ENCODE measurements at places on chromosomes 6 and 20.

GRCh38 chr6:1705183-1705582, 95.5 kb downstream of the FOXC1 start:
- no peak for DNase-seq

DNA sequence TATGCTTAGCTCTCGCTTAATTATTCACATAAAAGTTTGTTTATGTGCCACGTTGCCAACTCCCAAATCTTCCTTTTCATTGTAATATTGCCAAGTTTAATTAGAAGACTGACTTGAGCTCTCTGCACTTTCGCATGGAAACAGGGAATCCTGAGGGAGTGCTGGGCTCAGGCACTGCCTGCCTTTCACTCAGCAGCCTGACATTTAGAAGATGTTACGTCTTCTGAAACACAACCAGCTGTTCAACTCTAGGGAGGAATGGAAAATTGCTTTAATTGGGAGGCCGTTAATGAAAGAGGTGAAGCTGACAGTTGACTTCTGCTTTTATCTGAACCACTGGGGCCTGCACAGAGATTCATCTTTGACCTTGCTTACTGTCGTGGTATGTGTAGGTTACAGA, 77.4 kb upstream of the MTHFD1L start:
- no peak for DNase-seq

GRCh38 chr6:2582268-2582667, 168.5 kb downstream of the MYLK4 start:
- no peak for DNase-seq

DNA sequence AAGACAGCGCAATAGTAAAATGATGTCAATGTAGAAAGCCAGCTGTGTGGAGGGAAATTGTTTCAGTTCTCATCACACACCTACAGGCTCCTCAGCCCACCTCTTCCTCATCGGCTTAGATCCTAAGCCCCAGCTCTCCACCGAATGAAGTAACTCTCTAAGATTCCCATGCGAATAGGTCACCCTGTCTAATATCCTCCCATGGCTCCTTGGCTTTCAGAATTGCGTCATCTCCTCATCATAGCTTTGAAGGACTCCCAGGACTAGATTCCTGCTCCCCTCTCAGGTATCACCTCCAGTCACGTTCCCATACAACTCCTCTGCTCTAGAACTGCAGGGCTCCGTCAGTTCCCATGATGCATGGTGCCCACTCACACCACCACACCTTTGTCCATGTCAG, 16.2 kb upstream of the SLC22A16 start:
- no peak for DNase-seq

- no peak for DNase-seq
These were observed 36.2 kb downstream of the STX7 start for GRCh38 chr6:132476688-132477087.

GRCh38 chr20:13554076-13554475, 84.7 kb downstream of the TASP1 start:
- no peak for DNase-seq

DNA sequence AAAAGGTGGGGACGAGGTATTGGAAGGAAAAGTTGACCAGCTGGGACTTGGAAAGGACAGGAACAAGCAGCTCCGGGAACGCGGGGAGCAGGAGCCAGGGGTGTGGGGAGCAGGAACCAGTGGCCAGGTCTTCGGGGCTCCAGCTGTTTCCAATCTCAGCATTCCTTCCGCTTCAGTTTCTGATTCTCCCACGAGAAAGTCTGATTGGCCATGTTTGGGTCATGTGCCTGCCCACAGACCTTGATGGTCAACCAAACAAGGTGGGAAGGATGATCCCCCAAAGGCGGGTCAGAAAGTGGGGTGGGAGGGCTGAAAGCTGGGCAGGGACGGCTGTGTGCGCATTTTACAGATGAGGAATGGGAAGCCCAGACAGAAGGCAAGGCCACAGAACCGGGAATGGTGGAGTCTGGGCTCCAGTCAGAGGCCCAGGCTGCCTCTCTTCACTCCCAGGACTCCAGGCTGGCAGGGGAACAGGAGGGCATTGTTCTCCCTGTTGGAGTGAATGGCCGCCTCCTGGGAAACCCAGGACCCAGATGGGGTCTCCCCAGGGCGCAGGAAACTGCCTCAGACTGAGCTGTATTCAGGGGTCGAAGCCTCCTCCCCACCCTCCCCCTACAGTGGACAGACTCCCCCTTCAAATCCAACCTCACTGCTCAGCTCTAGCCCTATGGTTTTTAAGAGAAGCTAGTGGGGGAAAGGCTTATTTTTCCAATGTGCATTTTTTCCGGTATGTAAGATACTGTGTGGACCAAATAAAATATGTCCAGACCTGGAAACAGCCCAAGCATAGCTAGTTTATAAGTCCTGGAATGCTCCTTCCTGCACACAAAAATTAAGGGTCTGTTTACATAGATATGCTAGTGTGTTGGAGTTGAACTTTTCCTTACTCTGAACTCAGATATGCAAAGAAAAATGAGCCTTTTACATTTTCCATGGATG, 12.2 kb upstream of the PTGIS start:
- DNase-seq, result no peak

DNA sequence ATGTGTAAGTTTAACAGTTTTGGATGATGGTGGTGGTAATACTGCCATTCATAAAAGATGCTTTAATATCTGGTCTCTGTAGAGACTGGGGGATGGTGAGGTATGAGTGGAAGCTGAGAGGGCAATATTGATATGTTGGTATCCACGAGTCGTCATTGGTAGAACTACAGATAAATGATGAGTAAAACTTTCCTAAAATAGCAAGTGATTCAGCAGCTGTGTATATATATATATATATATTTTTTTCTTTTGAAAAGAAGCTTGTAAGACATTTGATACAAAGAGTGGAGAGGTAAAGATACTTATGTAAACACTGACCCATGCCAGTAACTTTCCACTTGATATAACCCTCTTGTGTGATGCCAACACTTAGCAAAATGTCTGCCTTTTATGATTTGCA, 41.7 kb upstream of the CITED2 start:
- DNase-seq, result no peak

- DNase-seq, result no peak
These were observed 141.6 kb upstream of the RREB1 start for GRCh38 chr6:6966127-6966526.

- DNase-seq, result no peak
These were observed 98.3 kb upstream of the PDE7B start for GRCh38 chr6:135753196-135753595.

DNA sequence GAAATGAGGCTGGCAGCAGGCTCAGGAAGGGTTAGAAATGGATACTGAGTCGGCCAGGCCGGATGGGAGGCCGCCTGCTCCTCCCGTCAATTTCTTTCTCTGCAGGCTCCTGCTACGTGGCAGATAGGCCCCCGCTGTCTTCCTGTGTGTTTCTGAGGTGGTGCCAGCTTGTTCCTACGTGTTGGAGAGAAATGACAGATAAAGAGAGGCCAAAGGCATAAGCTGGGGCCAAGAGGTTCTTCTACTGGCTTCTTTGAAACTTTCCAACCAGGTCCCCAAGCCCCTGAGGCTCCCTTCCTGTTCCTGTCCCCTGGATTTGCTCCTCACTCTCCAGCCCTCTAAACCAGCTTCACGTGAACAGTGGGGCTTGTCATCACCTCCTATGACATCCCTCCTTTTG, 76.8 kb downstream of the TCP11 start:
- DNase-seq, result no peak

DNA sequence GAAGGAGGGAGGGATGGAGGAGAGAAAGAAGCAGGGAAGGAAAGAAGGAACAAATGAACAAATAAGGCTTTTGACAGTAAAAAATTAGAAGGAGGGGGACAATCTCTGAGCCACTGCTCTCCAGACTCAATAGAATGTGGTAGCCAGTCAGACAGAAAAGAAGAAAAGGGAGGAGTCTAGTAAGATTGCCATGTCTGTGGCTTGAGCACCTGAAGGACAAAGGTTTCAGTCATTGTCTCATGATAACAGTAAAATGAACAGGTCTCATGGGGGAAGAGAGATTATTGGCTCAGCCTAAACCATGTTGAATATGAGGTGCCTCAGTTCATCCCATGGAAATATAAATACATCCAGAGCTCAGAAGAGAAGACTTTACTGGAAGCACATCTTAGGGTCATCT, 14.0 kb upstream of the LOC128125822 start:
- no peak for DNase-seq

DNA sequence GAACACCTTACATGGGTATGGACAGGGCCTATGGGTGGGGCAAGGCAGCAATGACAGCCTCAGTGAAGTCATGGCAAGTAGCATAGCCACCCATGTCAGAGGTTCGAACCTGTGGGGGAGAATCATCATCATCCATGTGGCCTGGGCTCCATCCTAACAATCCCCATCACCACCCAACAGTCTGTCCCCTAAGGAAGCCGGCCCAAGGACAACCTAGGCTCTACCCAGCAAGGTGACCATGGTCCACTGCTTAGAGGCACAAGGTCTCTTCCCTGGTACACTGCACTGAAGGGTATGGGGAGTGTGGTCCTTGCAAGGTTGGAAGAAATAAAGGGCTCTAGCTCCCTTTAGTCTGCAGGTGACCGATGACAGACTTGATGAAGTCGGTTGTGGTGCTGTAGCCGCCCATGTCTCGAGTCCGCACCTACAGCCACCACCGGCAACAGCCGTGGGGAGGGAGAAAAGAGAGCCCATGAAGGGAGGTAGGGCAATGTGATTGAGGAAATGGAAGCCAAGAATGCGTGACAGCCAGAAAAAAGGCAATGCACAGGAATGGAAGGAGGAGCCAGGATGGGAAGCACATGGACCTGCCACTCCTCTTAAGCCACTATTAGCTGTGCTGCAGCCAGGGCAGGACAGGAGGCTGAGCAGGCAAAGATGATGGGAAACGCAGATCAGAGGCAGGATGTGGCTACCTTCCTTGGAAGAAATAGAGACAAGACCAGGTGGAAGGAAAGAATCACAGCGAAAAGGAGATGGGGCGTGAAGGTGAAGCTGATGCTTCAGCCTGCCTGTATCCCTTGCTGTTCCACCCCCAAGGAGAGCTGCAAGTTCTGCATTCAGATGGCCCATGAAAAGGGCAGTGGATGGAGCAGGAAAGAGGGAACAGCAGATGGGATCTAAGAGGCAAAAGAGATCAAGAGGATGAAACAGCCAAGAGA, 5.3 kb downstream of the IDH3B start:
- no peak for DNase-seq

DNA sequence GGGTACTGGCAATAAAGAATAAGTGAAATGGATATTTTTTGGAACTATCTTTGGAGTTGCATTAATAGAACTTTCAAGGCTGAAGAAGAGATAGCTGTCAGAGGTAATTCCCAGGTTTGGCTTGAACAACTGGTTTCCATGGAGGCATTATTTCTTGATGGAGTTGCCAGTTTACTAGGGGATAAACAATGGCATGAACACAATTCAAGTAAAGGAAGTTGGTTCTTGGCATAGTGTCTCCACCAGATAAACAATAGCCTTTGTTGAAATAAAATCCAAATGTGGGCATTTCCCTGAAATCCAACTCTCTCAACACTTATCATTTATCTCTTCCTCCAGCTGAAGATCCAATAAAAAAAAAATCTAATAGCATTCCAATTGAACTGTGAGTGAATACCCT, 454.9 kb downstream of the C6orf118 start:
- no peak for DNase-seq

DNA sequence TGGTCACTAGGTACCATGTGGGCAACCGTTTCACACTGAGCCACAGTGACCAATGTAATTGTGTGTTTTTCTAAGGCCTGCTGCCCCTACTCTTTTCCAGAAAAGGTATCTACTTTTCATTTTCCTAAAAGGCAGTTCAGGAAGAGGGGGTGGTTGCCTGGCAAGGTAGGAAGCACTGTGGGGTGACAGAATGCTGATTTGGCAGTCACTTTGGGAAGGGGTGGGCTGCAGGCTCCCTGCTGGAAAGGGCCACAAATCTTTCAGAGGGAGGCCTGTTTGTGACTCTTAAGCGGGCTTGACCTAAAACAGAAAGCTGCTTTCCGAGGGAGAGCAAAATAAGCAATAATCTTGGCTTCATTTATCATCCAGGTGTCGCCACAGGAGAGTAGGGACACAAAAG, 5.2 kb upstream of the NNAT start:
- DNase-seq, result no peak

- DNase-seq, result peak; percentile 12
These were observed 52.3 kb downstream of the MOCS1 start for GRCh38 chr6:39881851-39882530.

GRCh38 chr6:128725271-128726233, 157.4 kb upstream of the LAMA2 start:
- DNase-seq, result peak; percentile 48

DNA sequence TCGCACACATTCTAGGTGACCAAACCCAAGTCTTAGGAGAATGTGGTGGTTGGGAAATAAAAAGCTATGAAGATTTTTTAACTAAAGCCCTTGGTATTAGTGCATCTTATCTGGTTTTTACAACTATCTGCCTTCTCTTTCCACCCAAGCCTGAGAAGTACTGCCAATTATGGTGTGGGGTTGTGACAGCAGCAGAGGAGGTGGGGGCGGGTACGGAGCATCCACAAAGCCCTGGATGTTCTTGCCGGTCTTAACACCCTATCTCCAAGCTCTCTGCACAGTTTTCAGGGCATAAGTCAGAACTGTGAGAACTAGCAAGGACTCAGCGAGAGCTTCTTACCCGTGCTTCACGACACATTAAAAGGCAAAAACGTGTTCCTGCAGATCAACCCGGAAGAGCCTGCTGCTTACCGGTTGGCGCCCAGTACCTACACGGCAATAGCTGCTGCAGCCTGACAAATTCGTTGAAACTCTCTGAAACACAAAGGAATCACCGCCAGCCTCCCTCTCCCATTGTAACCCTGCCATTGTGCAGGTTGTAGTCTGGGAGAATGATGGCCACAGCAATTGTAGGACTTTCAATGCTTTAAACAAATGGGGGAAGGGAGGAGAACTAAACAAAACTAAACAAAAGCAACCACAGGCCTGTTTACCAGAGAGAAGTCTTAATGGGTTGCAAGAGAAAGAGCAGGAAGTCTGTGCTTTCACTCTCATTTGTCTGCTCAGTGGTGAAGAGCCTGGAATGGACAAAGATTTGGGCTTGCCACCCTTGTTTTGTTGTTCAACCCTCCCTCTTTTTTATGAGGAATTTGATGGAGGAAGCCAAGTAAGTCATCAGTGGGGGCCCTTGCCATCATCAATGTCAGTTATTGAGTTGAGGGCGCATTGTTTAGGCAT, 461.0 kb upstream of the JARID2 start:
- no peak for DNase-seq

- no peak for DNase-seq
These were observed 5.8 kb downstream of the GZF1 start for GRCh38 chr20:23367770-23368169.

GRCh38 chr20:45463709-45464108, 5.8 kb upstream of the WFDC2 start:
- DNase-seq, result no peak

DNA sequence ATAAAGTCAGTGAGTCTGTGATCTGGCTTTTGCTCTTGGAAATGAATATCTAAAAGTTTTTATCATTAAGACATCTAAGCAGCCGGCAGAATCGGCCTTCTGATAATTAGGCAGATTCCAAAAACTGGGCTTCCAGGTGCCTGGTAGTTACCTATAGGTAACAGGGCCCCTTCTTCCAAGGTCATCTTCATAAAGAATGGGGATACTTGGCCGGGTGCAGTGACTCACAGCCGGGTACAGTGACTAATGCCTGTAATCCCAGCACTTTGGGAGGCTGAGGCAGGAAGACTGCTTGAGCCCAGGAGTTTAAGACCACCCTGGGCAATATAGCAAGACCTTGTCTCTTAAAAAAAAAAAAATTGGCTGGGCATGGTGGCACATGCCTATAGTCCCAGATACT, 12.9 kb upstream of the RBL1 start:
- no peak for DNase-seq

Measured in A172 (cell line).